ENCODE measurements at places on chromosomes 4 and X.

GRCh38 chr4:153649572-153649991, 34.5 kb upstream of the TLR2 start:
- DNase-seq, result no peak

DNA sequence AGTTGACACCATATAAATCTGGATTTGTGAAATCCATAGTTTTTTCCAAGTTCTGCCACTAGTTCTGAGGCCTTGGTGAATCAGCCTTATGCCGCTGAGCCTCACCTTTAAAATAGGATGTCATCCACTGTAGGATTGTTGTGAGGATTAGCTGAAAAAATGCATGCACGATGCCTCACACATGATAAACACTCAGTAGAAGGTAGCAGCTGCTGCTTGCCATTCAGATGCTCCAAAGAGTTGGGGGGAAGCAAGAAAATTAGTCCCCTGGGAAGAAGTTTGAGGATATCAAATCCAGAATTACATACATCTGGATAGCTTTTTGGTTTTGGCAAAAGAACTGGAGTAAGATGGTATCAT, 7.4 kb downstream of the MMAA start:
- DNase-seq, result no peak

DNA sequence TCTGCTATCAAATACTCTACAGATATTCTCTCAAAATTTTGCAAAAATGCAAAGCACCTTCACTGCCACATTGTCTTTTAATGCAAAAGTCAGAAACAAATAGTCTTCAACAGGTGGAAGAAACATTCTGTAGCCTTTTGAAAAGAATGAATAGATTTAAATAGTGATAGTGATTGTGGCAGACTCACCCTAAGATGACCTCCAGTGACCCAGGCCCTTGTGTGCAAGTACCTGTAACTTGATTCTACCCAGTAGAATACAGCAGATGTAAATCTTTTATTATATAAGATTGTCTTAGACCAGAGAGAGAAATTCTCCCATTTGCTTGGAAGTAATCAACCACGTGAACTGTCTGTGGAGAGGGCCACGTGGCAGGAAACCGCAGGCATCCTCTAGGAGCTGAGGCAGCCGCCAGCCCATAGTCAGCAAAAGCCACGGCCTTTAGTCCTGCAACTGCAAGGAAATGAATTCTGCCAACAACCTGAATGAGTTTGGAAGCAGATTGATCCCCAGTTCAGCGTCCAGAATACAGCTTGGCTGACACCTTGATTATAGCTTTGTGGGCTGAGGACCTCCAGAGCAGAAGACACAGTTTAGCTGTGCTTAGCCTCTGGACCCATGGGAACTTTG, 272.5 kb downstream of the ARHGAP10 start:
- no peak for DNase-seq

- DNase-seq, result no peak
These were observed 316.7 kb downstream of the DMD start for GRCh38 chrX:32894679-32895078.

DNA sequence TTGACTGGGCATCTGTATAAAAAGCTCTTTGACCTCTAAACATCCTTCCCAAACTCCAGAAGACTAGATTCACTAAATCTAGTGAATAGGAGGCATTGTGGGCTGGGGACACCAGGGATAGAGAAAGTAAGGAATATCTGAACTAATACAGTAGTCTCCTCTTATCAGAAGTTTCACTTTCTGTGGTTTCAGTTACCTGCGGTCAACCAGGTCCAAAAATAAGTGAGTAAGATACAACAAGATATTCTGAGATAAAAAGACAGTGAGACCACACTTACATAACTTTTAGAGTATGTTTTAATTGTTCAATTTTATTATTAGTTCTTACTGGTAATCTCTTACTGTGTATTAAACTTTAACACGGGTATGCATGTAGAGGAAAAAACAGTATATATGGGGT, 376.5 kb downstream of the HNRNPD start:
- DNase-seq, result no peak
